ENCODE measurements at places on chromosomes 5 and 9.
A peak's percentile ranks its signal among the peaks of the same experiment; 100 is the strongest.

DNA sequence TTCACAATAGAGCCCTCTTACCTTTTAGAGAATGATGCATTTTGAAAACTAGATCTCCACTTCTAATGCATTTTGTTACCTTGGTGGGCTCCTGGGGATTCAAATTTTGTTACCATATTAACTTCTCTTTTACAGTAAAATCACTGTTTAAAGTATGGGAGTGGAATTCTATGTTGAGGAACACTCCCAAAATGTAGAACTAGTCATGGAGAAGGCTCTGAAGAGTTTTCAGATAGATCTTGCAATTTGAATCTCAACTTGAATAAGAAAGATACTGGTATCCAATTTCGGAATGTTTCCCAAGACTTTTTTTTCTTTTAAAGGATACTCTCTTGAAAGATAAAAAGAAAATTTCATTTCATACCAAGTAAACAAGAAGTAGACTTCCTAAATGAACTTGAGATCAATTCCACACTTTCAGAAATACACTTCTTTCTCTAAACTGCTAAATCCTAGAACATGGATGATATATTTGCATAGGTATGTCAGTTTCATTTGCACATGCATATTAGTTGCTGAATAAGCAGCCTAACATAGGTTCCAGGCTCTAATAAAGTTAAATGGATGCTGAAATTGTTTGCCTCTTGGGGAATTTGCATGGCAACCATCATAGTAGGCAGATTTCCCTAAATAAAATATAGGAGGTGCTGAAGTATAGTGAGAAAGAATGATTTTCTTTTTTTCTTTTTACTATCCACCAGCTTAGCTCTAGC lies 205.4 kb downstream of the ADAMTS6 start:
- no peak for DNase-seq

- peak; percentile 89 for DNase-seq
Observed at GRCh38 chr9:86943201-86944113, 3.8 kb downstream of the GAS1 start.

- DNase-seq: no peak
Observed at GRCh38 chr9:73536403-73536802, 384.7 kb downstream of the ANXA1 start.

DNA sequence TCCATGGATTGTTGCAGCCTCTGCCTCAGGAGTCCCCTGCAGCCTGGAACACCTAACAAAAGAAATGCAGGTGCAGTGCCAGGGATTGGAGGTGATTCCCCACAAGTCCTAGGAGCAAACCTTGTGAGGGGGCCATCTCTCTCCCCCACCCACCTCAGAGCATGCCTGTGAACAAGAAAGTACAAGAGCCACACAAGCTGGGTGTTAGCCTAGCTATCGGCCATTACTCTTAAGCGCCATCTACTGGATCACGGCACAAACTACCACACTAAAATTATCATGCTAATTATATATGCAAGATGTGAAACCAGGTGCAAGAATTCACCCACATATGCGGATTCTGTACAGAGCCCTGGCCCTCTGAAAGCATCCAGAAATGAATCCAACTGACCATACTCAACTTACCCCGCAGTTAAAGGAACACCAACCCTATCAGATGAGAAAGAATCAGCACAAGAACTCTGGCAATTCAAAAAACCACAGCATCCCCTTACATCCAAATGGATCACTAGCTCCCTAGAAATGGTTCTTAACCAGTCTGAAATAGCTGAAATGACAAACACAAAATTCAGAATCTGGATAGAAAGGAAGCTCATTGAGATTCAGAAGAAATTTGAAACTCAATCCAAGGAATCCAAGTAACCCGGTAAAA lies 16.5 kb upstream of the PRSS3 start:
- DNase-seq: no peak

GRCh38 chr9:21239911-21240310 lies at the start of gene IFNA14:
Gene IFNA14 (minus strand): TSS chr9:21240005. CDS start chr9:21239935, 70 bp downstream.
- DNase-seq: no peak

GRCh38 chr5:134070725-134071613 lies 43.5 kb upstream of the TCF7 start:
- no peak for DNase-seq

DNA sequence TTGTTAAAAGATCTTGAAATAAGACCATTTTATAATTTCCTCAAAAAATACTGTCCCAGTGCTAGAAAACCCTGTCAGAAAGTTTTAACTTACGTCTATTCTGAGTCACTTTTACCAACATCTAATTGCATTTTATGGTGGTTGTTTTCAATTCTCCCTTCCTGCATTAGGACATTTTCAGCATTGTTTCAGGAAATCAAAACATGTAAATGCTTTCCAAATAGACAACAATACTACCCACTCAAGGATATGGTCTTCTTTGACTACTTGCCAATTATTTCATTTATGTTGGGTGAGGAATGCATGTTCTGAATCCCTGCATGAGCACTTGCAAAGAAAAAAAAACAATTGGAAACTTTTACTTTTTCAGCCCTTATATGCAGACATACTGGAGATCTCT lies 284.6 kb upstream of the PDE4D start:
- DNase-seq: no peak

- no peak for DNase-seq
Observed at GRCh38 chr5:120141076-120141475, 323.0 kb upstream of the PRR16 start.

DNA sequence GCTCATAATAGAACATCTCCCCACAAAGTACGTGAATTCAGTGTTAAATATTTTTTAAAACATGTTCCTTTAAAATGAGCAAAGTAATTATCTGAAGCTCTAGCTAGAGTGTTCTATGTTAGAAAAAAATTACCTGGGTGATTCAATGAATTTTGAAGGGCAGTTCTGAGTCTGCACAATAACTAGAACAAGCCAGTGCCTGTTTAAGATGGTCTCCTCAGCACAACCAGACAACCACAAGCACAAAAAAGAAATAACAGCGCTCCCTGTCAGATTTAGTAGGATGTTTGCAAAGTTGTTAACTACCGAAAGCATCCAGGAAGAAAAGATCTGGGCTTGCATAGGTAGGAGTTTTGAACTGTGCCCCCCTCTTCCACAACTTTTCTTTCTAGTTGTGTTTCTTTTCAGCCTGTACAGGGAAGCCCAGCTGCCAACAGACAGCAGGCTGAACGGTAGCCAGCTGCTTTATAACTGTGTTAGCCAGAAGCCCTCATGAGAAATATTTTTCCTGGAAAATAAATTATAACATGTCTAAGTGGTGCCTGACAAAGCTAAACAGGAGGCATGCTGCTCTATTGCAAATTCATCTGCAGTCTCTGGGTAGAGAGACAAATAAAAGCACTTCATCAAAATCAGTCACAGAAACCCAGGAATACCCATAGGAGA lies 1026.9 kb downstream of the MAT2B start:
- no peak for DNase-seq

Data from skin of body (tissue), 3 donors.